Stimulated activated CD8-positive, alpha-beta memory T cell treated with anti-CD3 and anti-CD28 coated beads, Interleukin-15, amount 100 ng/mL, for 48 hours (primary cell): ENCODE measurements at places on chromosomes 11 and 22.

- DNase-seq = no peak
Measured at GRCh38 chr11:11148104-11148509, 204.9 kb downstream of the CSNK2A3 start.

DNA sequence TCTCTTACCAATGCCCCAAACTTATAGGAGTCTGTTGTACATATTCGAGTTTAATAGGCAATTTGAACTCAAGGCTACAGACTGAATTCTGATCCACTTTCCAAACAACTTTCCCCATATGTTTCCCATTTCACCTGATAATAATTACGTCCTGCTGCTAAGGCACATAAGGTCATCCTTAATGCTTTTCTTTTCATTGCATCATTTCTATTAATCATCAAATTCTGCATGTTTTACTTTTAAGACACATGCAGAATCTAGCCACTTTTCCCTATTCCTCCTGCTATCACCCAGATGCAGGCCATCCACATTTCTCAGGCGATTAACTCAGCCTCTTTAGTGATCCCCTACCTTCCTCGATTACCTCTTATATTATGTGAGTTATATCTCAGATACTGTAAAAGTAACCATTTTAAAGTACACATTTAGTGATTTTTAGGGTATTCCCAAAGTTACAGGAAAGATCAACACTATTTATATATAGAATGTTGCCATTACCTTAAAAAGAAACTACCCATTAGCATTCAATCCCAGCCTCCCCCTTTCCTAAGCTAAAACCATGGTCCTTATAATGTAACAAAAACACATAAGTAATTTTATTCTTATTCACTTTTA is 14.9 kb downstream of the XKR3 start:
- no peak for DNase-seq

- no peak for DNase-seq
Measured at GRCh38 chr11:10856689-10857458, 979 bp downstream of the ZBED5 start.

DNA sequence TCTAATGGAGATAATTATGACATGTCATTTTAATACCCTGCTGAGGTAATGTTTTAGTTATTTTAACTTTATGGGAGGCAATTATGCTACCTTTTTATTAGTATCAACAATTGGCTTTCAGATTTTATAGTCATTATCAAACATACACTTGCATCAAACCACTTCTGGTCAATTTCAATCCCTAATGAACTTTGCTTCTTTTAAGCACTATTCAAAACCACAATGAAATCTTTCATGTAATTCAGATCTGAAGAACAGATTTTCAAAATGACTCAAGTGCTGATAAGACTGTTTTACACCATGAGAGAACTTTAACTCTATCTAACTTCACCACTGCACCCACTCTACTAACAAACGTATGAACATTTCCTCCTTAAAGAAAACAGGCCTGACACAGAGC is 25.9 kb upstream of the CCDC34 start:
- DNase-seq = no peak

DNA sequence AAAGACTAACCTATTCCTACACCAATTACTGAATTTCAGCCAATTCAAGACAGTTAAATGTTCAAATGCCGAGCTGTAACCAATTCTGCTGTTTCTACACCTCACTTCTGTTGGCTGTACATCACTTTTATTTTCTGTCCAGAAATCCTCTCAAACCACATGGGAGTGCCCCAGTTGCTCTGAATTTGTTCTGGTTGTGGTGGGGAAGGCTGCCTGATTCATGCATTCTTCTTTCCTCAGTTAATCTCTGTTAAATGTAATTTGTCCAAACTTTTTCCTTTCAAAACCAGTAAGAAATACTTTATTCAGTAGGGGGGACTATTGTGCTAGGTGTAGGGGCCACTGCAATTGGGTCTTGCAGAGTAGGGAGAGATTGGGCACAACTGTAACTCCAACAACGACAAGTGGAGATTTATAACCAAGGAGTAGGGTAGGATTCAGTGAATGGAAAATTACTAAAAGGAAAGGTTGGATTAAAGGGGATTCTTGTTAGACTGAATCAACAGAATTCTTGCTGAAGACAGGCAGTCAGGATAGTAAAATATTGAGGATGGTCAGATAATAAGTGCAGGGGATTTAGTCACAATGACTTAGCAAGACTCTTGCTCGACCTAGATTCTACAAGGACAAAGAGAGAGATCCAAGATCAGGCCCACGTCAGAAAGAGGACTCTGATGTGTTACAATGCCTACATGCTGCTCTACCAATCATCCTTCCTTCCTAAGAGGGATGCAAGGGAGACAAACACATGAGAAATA is 593.5 kb upstream of the FAT3 start:
- DNase-seq = no peak

- no peak for DNase-seq
Measured at GRCh38 chr11:92580908-92581307, 356.3 kb downstream of the FAT3 start.

GRCh38 chr11:130480711-130481140 is 32.3 kb downstream of the ADAMTS15 start:
- no peak for DNase-seq

GRCh38 chr11:20559523-20560300 is 39.7 kb upstream of the SLC6A5 start:
- no peak for DNase-seq

DNA sequence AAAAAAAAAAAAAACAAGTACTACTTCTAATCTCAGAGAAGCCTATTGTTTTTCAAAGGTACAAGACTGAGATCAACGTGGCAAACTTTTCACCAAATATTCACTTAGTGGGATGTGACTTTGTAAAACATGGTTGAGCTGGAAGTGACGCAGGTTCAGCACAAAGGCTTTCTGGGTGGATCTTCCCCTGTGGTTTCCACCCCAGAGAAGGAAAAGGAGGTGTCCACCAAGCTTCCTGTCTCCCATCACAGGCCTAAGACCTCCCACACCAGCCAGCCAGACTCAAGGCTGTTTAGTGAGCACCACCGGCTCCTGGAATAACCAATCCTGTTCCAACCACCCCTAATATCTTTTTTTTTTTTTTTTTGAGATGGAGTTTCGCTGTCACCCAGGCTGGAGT is 5.7 kb downstream of the TMEM184B start:
- peak; percentile 29 for DNase-seq

DNA sequence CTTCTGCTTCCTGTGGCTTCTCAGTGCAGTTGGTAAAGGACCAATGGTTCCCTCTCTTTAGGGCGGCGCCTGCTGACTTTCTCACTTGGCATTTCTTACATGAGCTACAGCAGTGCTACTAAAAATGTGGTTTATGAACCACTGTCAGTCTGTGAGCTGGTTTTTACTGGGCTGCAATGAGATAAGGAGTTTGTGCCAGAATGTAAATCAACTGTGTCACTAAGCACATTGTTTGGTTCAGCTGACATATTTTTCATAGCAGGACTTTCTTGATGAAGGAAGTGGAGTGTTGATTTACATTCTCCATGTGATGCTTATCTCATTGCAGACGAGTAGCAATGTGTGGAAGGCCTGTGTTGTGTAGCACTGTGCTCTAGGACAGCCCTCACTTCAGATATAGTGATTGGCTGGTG is 463.3 kb downstream of the SOX6 start:
- no peak for DNase-seq

DNA sequence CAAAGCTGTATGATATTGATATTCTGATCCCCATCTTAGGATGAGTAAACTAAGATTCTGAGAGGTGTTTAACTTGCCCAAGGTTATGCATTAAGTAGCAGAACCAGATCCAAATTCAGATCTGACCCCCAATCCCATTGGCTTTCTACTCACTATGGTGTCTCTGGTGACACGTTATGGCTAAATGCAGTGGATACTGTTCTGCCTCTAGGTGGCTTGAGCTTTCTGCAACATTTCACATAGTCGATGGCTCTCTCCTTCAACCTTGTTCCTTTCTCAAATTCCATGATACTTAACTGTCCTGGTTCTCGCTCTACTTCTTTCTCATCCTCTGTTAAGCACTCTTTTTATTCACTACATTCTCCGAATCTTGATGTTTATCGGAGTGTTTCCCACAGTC is 9.4 kb downstream of the C11orf97 start:
- no peak for DNase-seq

GRCh38 chr11:126403658-126404057 is 48.2 kb downstream of the ST3GAL4 start:
- no peak for DNase-seq
